ENCODE measurements at places on chromosomes 16 and 17.

GRCh38 chr17:34067011-34067410 lies 188.1 kb upstream of the CCL2 start:
- no peak for DNase-seq

DNA sequence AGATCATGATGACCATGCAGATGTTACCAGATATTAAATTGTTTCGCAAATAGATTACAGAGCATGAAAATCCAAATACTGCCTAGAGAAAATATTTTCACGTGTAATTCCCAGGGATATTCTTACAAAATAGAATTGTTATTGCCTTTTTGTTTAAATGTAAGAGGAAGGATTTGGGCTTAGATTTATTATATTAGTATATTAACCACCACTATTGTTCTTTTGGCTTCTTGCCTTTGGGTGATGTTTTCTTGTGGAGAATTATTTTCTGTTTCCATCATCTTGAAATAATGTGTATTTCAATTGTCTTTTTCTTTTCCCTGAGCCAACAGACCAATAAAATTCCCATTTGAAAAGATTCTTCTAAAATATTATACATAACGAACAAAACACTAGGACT lies 109.7 kb upstream of the NUDT7 start:
- DNase-seq, result no peak

- DNase-seq, result no peak
Observed at GRCh38 chr16:4280625-4281024, 7.8 kb upstream of the TFAP4 start.

DNA sequence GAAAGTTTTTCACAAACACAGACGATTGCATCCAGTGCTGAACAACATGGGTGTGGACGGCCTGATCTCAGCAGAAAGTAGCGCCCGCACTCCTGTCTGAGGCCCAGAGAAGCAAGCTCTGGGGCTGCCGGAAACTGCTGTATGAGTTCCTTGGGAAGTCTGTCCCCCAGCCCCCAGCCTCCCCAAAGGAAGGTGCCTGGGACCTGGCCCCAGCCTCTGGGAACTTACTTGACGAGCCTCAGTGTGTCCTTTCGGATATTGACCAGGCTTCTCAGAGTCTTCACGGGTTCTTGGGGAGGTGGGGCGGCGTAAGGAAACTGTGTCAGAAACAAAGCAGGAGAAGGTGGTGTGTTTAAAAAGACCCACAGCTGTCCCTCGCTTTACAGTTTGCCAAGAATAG lies 32.4 kb upstream of the FOXJ1 start:
- DNase-seq, result no peak

GRCh38 chr16:50974438-50975036 lies 176.5 kb downstream of the SALL1 start:
- DNase-seq, result no peak

DNA sequence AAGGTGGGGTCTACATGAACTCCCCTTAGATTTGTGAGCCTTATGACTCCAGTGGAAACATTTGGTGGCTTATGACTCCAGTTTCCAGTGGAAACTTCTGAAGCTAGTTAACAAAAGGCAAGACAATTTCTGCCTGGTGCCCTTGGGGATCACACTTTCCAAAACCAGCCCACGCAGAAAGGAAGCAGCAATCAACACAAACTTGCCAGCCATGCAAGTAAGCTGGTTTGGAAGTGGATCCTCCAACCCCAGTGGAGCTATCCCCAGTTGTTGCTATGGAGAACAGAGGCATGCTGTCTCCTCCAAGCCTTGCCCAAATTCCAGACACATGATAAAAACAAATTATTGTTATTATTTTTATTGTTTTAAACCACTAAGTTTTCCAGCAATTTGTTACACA lies 130.9 kb downstream of the CDH11 start:
- no peak for DNase-seq

DNA sequence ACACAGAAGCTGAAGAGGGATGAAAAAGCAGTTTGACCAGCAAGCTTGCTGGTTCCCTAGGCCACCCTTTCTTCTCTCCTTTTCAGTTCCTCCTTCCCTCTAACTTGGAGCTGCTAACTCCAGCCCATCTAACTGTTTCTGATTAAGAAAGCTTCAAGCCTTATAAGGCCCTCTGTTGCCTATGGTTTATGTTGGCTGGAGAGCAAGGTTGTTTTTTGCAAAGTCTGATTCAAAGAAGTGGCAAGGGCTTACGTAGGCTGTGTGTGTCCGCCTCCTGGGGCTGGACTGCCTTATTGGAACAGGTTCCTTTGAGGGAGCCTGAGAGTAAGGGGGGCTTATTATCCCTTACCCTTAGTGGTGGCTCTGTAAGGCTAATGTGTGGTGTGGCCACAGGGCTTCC lies 7.1 kb downstream of the AKAP1 start:
- DNase-seq, result no peak

- DNase-seq, result no peak
Observed at GRCh38 chr17:75893305-75894048, 3.3 kb downstream of the TRIM65 start.

GRCh38 chr16:84526794-84527531 lies 22.5 kb upstream of the MEAK7 start:
- peak; percentile 80 for DNase-seq

GRCh38 chr17:14340857-14341754 lies 40.2 kb downstream of the HS3ST3B1 start:
- no peak for DNase-seq

DNA sequence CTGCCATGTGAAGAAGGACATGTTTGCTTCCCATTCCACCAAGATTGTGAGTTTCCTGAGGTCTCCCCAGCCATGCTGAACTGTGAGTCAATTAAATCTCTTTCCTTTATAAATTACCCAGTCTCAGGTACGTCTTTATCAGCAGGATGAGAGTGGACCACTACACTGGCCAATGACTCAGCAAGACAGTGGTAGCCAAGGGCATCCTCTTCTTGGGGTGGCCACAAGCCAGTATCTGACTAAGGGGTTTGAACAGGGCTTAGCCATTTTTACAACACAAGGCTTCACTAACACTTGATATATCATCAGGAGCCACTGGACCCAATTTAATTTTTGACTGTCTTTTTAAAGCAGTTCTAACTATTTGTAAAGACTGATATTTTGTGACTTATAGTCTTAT lies 21.1 kb upstream of the KRT24 start:
- DNase-seq, result no peak

GRCh38 chr16:87238361-87238715 lies 78.9 kb downstream of the C16orf95 start:
- DNase-seq, result no peak

DNA sequence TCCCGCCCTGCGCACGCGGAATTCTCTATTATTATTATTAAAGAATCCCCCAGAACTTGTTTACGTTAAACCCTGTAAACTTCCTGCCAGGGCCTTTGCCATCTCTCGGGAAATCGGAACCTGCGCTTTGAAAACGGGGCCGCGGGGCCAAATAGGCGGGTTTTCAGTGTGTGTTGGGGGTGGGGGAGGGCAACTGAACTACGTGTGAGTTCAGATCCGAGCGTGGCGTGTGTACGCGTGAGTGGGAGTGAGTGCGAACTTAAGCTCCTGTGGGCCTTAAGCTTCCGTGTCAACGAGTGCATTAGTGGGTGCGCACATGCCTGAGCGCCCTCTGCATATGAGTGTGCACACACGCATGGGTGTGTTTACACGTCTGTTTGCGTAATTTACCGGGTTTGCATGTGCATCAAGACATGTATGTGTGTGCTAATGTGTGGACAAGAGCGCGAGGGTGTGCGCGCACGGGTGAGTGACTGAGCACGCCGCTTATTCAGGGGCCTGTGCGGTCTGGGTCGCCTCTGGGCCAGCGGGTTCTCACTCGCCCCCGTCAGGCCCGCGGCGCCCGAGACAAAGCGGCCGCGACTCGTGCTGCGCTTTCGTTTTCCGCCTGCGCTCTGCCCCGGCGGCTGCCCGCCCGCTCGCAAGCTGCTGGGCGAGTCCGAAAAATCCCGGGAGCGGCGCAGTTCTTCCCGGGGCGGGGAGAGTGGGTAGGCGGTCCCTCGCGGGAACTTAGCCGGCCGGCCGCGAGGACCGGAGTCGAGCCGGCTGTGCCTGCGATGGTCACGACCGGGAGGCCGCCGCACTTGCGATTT lies 1.2 kb upstream of the FOXF1 start:
- DNase-seq, result peak; percentile 60

DNA sequence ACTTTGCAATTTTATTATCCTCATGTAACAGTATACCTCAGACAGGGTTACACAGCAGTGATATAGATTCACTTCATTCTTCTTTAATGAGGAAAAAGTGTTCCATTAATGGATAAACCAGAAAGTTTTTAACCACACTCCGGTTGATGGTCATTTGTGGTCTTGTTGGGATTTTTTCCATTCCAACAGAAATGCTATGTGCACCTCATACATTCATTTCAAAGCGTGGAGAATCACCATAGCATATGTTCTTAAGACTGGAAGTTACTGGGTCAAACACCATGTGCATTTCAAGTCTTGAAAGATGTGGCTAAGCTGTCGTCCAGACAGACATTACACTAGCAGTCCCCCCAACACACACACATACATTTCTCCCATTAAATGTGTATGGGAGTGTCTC lies 245.8 kb upstream of the CDH5 start:
- DNase-seq, result no peak

- peak; percentile 67 for DNase-seq
Observed at GRCh38 chr16:58409316-58409973, 17.2 kb downstream of the GINS3 start.

DNA sequence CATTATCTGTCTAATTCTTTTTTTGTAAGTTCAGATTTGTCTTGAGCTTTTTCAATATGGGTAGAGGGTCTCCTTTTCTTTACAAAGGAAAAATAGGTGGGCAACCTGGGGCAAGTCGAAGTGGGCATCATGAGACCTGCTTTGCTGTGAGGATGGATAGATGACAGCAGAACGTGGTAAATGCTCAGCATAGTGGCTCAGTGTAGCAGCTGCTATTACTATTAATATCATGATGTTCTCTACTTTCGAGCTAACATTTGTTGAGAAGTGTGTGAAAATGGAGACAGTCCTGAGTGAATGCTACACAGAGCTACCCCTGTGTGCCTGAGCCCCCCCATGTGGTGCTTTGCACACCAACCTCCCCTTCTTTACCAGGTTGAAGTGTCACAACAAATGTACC lies 39.0 kb upstream of the LGALS9 start:
- DNase-seq, result no peak

DNA sequence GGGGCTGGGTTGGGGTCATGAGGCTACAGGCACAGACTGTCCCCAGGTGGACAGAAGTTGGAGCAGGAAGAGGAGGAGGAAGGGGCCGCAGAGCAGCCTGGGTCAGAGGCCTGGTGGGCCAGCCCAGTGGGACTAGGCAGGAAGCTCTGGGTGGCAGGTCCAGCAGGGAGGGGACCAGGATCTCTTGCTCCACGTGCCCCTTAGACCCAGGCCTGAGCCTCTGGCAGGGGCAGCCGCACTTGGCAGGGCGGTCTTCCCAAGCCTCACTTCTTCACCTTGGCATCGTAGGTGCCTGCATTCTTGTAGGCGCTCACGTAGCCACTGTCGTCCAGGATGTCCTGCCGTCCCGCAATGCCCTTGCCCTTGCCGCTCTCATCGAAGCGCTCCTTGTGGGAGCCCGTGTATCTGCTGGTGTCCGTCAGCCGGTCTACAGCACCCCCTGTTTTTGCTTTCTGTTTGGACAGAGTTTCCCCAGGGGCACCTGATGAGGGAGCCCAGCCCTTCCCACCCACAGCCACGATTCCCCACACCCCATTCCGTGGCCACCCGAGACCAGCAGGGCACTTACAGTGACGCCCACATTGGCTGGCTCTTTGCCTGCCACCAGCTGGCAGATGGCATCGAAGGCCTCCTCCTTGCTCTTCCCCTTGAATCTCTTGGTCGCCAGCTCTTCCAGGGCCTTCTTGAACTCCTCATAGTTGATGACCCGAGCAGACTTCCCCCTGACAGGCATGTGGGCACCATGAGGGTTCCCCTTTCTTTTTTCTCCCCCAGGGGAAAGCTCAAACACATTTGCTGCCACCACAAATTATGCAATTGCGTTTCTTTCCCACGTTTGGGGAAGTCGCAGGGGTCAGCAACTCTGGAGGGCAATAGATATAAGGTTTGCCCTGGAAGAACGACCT lies 3.1 kb downstream of the TPPP3 start:
- no peak for DNase-seq

DNA sequence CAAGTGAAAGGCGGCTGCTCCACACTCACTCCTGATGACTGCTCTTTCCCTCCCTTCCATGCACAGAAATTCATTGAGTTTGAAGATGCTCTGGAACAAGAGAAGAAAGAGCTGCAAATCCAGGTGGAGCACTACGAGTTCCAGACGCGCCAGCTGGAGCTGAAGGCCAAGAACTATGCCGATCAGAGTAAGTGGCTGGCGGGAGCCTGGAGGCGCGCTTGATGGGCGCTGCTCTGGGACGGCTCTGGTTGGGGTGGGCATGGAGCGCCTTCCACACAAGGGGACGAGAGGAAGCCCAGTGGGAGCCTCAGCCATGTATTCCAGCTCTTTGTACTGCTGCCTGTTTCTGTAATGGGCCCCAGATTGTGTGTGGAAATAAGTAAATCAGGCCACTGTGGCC lies 18.5 kb downstream of the MAPK8IP3 start:
- no peak for DNase-seq

GRCh38 chr17:66952681-66953629 lies 11.6 kb upstream of the CACNG4 start:
- no peak for DNase-seq

DNA sequence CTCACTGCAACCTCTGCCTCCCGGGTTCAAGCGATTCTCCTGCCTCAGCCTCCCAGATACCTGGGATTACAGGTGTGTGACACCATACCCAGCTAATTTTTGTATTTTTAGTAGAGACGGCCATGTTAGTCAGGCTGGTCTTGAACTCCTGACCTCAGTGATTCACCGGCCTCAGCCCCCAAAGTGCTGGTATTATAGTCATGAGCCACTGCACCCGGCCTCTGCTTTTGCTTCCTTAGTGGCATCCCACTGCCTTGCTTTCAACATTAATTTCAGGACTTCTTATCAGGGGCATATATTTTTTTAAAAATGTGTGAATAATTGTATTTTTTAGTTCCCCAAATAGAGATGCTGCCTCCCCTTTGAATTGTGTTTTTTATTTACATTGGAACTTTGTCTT lies 98.8 kb downstream of the SYCE1L start:
- no peak for DNase-seq

- no peak for DNase-seq
Observed at GRCh38 chr16:9169094-9169493, 77.7 kb downstream of the HAPSTR1 start.

Measured in femur (tissue), 1 donor.